Cardiac muscle cell (in vitro differentiated cells and primary cell): ENCODE measurements at places on chromosomes 16 and 17. TPM values are rescaled to one million over a fixed set of nuclear protein-coding genes. Genes with fewer than 3 reads are reported as not detected.
A peak's percentile ranks its signal among the peaks of the same experiment; 100 is the strongest.

Gene UTS2R
- total RNA-seq: 4.4 and 10.8 TPM in 2 replicates

Gene BRICD5
- total RNA-seq: 24.4 and 24.6 TPM in 2 replicates

Gene SYCE1L
- total RNA-seq: 0.99 and 3.2 TPM in 2 replicates

Gene EIF3CL
- total RNA-seq: 107 and 122 TPM in 2 replicates

Gene TBC1D28
- total RNA-seq: not detected in 2 replicates

Gene AATK
- total RNA-seq: 13.8 and 21.9 TPM in 2 replicates

Gene PRSS33
- total RNA-seq: not detected in 2 replicates

Gene EPX
- not detected in 2 replicates for total RNA-seq

GRCh38 chr17:8338753-8339140 lies 893 bp upstream of the ODF4 start:
- no peaks in the 10 kb centered on the region for H3K4me1 ChIP-seq
- no peaks in the 10 kb centered on the region for H3K36me3 ChIP-seq
- no peak for DNase-seq
- H3K27ac ChIP-seq: no peak overlapping the region
- no peaks in the 10 kb centered on the region for H3K27me3 ChIP-seq

DNA sequence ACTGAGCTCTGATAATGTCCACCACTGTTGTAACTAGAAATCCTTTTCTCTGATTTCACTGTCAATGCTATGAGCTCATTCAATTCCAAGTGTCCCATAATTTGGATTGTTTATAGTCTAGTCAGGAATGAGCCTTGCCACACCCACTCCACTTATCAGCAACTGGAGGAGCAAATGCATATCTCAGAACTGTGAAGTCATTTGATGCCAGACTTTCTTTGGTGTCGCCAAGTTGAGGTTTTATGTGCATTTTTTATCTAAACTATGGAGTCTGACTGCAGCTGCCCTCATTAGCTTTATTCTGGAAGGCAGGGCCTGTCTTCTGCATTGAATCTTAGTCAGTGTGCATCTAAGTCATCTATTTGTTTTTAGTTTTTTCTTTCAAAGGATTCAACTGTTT lies 361.3 kb downstream of the PMP22 start:
- H3K27ac ChIP-seq: no peak overlapping the region
- DNase-seq: no peak
- H3K36me3 ChIP-seq: no peaks in the 10 kb centered on the region
- no peak overlapping the region for H3K4me3 ChIP-seq
- H3K4me1 ChIP-seq: no peaks in the 10 kb centered on the region

DNA sequence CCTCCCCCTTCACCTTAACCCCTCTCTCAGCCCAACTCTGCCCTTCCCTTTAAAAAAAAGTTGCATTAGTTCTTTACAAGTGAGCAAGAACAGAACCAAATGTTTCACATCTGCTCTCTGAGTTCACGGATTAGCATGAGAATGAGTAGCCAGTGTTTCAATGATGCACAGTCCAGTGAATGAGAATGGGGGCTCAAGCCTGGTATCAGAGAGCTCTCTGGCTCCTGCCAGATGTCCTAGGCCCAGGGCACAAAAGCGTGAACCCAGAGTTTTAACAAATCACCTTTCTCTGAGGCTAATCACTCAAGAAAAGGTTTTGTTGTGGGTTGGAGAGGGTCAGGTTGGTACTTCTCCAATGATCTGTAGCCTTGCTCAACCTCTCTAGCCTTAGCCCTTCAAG lies 41.5 kb upstream of the HS3ST3A1 start:
- H3K4me3 ChIP-seq: no peak overlapping the region
- H3K27me3 ChIP-seq: no peaks in the 10 kb centered on the region
- H3K4me1 ChIP-seq: no peaks in the 10 kb centered on the region
- no peaks in the 10 kb centered on the region for H3K36me3 ChIP-seq

- H3K4me3 ChIP-seq: no peak overlapping the region
- H3K36me3 ChIP-seq: no peaks in the 10 kb centered on the region
Measured at GRCh38 chr16:4322121-4323052, 6.5 kb downstream of the GLIS2 start.

GRCh38 chr17:61196302-61196704 lies 203.3 kb upstream of the TBX2 start:
- DNase-seq: no peak
- no peak overlapping the region for H3K27ac ChIP-seq
- H3K4me1 ChIP-seq: peaks cover 5% of the 10 kb centered on the region
- H3K4me3 ChIP-seq: no peak overlapping the region

GRCh38 chr17:40550608-40551007 lies 14.7 kb downstream of the CCR7 start:
- DNase-seq: no peak
- H3K27ac ChIP-seq: no peak overlapping the region
- H3K4me3 ChIP-seq: no peak overlapping the region

DNA sequence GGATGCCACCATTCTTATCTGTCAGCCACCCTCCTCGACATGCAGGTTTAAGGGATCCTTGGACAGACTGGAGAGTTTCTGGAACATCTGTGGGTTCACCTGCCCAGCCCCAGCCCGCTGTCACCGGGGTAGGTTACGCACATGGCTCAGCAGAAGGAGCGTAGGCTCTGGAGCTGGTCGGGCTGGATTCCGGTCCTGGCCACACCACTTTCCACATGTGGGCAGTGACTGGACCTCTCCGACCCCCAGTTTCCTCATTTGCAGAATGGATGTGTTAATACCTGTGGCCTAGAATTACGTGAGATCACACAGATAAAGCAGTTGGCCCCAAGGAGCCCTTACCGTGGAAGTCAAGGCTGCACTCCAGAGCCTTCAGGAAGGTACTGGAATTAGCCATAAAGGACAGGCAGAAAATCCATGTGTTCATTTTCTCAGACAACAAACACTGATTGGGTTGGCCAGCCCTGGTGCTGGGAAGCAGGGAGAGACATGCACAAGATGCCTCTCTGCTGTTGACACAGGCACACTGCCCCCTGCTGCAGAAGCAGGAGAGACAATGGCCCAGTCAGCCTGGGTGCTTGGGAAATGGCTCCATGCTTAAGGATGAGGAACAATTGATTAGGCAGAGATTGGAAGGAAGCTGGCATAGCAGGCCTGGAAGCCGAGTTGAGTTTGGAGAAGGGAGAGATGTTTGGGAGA lies 58.8 kb downstream of the SF3B3 start:
- no peak for DNase-seq
- H3K27me3 ChIP-seq: no peaks in the 10 kb centered on the region
- no peak overlapping the region for H3K4me3 ChIP-seq
- H3K4me1 ChIP-seq: peaks cover 8% of the 10 kb centered on the region
- no peak overlapping the region for H3K27ac ChIP-seq

DNA sequence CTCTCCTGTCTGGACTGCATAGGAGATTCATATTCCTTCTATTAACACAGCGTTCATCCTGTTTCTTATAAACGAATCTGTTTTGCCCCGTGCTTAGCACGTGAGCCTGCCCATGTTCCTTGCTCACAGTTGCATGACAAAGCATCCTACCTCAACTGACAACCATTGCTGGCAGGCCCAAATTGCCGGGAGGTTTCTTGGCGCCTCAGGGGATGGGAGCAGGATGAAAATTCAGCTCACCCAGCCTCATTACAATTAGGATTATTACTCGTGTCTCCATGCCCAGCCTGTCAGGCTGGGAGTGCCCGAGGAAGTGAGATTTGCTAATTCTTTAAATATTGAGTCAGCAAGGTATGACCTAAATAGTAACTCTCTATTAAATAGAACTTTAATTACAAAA lies 36.7 kb upstream of the HELZ start:
- no peak for DNase-seq
- no peaks in the 10 kb centered on the region for H3K4me1 ChIP-seq
- H3K27me3 ChIP-seq: no peaks in the 10 kb centered on the region
- no peak overlapping the region for H3K4me3 ChIP-seq
- H3K27ac ChIP-seq: no peak overlapping the region

- H3K36me3 ChIP-seq: no peaks in the 10 kb centered on the region
- peak; percentile 52 for DNase-seq
- no peaks in the 10 kb centered on the region for H3K27me3 ChIP-seq
- no peaks in the 10 kb centered on the region for H3K4me1 ChIP-seq
- H3K27ac ChIP-seq: no peak overlapping the region
Measured at GRCh38 chr16:73713778-73714495, 582.7 kb upstream of the PSMD7 start.

- H3K4me1 ChIP-seq: peaks cover 31% of the 10 kb centered on the region
- H3K27me3 ChIP-seq: no peaks in the 10 kb centered on the region
- H3K4me3 ChIP-seq: no peak overlapping the region
- no peak for DNase-seq
- no peaks in the 10 kb centered on the region for H3K36me3 ChIP-seq
Measured at GRCh38 chr16:56792967-56793366, 63.0 kb downstream of the NUP93 start.

DNA sequence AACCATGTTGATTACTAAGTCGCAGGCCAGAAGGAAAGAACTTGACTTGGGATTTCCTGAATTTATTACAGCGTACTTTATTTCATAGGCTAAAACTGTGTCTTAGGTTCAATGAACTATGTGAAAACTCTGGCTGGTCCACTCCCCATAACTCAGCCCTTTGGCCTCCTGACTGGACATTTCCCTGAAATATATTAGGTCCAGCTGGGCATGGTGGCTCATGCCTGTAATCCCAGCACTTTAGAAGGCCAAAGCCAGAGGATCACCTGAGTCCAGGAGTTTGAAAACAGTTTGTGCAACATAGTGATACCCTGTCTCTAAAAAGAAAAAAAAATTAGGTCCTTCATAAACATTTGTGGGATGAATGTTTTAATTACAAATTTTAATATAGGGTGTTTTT lies 97.0 kb downstream of the CYLD start:
- no peak for DNase-seq
- no peaks in the 10 kb centered on the region for H3K36me3 ChIP-seq
- H3K4me3 ChIP-seq: no peak overlapping the region
- no peak overlapping the region for H3K27ac ChIP-seq
- H3K27me3 ChIP-seq: peaks cover 25% of the 10 kb centered on the region
- H3K4me1 ChIP-seq: no peaks in the 10 kb centered on the region

- no peaks in the 10 kb centered on the region for H3K36me3 ChIP-seq
- peaks cover 32% of the 10 kb centered on the region for H3K4me1 ChIP-seq
- no peaks in the 10 kb centered on the region for H3K27me3 ChIP-seq
- H3K27ac ChIP-seq: peak overlapping the region; percentile 28
Measured at GRCh38 chr17:44782326-44782850, 23.6 kb downstream of the ADAM11 start.

DNA sequence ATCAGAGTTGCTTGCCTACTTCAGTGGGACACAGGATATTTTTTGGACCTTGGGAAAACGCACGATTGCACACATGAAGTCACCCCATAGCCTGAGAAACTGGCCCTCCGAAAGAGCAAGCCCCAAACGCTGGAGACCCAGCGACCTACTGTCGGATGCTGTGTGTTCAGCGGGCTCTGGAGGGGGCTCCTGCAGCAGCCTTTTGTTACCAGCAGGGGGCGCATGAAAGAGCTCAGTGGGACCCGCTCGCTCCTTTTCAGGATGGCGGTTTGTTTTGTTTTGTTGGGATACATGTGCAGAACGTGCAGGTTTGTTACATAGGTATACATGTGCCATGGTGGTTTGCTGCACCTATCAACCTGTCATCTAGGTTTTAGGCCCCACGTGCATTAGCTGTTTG lies 28.4 kb downstream of the MYH3 start:
- no peaks in the 10 kb centered on the region for H3K27me3 ChIP-seq
- H3K4me3 ChIP-seq: no peak overlapping the region
- peaks cover 10% of the 10 kb centered on the region for H3K4me1 ChIP-seq
- DNase-seq: no peak
- no peaks in the 10 kb centered on the region for H3K36me3 ChIP-seq
- H3K27ac ChIP-seq: no peak overlapping the region

DNA sequence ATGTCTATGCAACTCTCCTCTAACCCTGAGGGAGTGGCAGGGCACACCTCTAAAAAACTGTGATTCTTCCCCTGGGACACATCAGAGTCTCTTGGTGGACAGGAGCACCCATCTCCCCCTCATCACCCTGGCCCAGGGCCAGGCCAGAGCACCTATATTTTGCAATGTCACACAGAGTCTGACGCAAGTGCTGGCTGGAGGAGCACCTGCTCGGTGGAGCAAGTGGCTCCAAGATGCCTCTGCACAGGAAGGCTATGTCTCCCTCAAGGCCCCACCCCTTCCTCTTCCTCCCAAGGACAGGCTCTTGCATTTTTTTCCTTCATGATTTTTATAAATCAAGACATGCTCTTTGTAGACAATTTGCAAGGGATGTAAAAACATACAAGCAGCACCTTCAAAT lies 13.3 kb downstream of the SNN start:
- peaks cover 13% of the 10 kb centered on the region for H3K4me1 ChIP-seq
- H3K4me3 ChIP-seq: no peak overlapping the region
- H3K27me3 ChIP-seq: no peaks in the 10 kb centered on the region

- H3K27ac ChIP-seq: no peak overlapping the region
- no peaks in the 10 kb centered on the region for H3K27me3 ChIP-seq
- no peak for DNase-seq
- H3K36me3 ChIP-seq: no peaks in the 10 kb centered on the region
Measured at GRCh38 chr17:33024688-33025486, 33.2 kb downstream of the SPACA3 start.

DNA sequence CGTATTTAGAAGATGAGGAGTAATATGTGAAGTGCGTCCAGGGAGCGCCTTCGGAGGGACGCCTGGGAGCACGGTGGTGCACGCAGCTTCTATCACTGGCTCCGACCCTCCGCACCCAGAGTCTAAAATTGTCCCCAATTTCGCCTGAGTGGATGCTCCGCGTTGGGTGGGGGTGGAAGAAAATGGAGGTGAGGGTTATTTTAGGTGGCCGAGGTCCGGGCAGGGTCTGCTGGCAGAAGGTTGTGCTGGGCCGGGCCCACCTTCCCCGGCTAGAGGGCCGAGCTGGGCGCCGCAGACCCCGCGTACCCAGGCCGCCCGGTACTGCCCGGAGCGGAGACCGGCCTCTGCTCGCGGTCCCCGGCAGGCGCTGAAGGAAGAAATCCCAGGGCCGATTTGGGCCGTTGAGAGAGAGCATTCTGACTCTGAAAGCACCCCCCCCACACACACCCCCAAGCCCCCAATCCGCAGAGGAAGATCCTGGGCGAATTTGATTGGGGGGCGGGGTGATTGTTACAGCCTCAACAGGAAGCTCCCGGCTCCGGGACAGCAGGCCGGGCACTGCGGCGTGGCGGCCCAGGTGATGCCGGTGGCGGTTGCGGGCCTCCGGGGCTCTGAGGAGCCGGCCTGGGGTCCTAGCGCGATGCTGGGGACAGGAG lies 3.0 kb downstream of the BAHCC1 start:
- no peaks in the 10 kb centered on the region for H3K36me3 ChIP-seq
- peak; percentile 55 for DNase-seq
- no peaks in the 10 kb centered on the region for H3K27me3 ChIP-seq
- H3K4me1 ChIP-seq: peaks cover 41% of the 10 kb centered on the region
- peak overlapping the region; percentile 87 for H3K4me3 ChIP-seq
